ENCODE measurements at places on chromosomes 4 and X.

- DNase-seq = no peak
Measured at GRCh38 chr4:181939199-181939945, 303.8 kb upstream of the TENM3 start.

DNA sequence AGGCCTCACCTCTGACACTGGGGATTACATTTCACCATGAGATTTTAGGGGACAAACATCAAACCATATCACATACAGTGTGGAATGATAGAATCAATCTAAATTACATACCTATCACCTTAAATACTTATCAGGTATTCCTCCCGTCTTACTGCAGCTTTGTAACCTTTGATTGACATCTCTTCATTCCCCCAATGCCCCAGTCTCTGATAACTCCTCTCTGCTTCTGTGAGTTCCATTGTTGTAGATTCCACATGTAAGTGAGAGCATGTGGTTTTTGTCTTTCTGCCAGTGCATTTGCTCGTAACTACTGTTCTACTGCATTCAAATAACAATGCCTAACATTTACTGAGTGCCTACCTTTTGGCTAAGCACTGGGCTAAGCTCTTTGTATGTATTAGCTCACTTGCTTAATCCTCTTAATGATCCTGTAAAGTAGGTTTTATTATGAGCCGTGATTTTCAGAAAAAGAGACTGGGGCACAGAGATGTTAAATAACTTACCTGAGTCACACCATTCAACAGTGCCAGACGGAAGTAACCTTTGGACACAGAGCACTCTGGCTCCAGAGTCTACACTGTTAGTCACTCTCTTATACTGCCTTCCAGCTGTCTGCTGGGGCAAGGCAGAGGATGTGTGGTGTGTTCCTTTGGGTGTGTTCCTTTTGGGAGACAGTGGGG, 63.7 kb upstream of the ESX1 start:
- DNase-seq = no peak

- DNase-seq = no peak
Measured at GRCh38 chr4:93394545-93395081, 433.9 kb upstream of the ATOH1 start.

DNA sequence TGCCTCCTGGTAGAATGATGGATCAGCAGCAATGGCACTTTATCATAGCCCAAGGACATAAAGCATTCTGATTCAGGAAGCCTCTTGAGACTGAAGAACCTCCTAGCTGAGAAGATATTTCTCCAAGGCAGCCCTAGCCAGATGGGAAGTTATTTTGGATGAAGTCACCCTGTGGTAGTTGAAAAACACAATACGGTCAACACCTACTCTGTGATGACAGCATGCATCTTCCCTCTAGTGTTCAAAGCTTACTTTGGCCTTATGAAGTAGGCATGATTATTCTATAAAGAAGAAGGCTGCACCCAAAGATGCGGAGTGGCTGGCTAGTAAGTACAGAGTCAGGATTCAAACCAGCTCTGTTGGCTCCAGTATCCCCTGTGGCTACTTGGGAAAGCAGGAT, 47.9 kb downstream of the TLR10 start:
- DNase-seq = no peak

- no peak for DNase-seq
Measured at GRCh38 chr4:17561195-17561909, 15.6 kb upstream of the LAP3 start.

- no peak for DNase-seq
Measured at GRCh38 chr4:899556-899906, 32.6 kb downstream of the GAK start.

- DNase-seq = no peak
Measured at GRCh38 chr4:91488946-91489345, 814.8 kb upstream of the GRID2 start.

DNA sequence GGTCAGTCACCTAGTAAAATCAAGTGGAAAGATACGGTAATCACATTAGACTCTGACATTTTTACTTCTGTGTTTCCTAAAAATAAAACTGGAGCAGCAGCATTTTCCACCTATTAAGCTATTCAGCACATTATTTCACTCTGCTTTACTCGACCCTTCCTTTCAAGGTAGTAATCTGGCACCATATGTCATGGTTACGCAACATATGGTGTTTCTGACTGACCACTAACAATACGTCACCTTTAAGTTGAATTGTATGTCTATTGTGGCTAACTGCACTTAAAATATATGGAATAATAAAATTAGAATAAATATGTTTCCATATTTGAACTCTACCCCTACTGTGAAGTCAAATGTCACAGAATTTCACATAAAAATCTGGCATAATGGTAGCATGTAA, 168.8 kb downstream of the CDS1 start:
- no peak for DNase-seq

GRCh38 chr4:85933291-85933640, 426.6 kb downstream of the MAPK10 start:
- DNase-seq = no peak

DNA sequence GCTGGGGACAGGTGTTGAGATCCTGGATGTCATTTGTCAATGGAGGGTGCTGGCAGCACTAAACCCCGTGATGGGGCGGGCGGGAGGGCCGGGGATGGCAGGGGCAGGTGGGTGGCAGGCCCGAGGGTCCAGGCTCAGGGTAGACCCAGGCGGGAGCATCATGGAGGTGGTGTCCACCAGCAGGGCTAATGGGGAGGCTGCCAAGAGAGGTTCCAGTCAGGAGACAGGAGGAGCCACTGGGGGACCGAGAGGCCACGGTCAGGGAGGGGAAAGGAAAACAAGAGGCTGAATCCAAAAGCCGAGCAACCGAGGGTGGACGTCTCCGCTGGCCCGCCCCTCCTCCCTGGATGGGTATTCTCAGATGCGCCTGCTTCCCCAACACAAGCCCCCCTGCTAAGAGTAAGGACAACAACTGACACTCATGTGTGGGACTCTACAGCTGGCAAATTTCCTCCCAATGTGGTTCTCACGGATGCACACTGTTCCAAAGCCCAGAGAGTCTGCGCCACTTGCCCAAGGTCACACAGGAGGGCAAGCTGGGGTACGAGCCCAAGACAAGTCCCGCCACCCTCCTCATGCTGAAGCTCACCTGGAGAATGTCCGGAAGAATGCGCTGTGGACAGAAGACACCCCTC, 132.0 kb downstream of the CPZ start:
- DNase-seq = no peak

DNA sequence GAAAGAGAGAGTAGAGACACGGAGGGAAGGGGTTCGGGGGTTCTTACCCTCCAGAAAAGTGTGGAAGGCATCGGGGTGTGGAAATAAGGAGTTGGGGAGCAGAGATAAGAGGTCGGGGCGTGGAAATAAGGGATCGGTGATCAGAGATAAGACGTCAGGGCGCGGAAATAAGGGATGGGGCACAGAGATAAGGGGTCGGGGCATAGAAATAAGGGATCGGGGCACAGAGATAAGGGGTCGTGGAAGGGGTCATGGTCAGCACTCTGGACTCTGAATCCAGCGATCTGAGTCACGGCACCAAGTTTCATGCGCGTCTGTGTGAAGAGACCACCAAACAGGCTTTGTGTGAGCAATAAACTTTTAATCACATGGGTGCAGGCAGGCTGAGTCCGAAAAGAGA, 119.1 kb downstream of the PCDH10 start:
- no peak for DNase-seq

GRCh38 chrX:50770702-50771101, 43.3 kb downstream of the SHROOM4 start:
- DNase-seq = no peak

All from GOT3 (cell line).